ENCODE measurements at places on chromosomes 12 and 14. TPM values are rescaled to one million over a fixed set of nuclear protein-coding genes. Genes with fewer than 3 reads are reported as not detected.

- no peak for DNase-seq
Measured at GRCh38 chr12:57889500-57889989, 43.0 kb upstream of the CTDSP2 start.

- no peak for DNase-seq
Measured at GRCh38 chr14:34258318-34258717, 203.7 kb downstream of the SPTSSA start.

DNA sequence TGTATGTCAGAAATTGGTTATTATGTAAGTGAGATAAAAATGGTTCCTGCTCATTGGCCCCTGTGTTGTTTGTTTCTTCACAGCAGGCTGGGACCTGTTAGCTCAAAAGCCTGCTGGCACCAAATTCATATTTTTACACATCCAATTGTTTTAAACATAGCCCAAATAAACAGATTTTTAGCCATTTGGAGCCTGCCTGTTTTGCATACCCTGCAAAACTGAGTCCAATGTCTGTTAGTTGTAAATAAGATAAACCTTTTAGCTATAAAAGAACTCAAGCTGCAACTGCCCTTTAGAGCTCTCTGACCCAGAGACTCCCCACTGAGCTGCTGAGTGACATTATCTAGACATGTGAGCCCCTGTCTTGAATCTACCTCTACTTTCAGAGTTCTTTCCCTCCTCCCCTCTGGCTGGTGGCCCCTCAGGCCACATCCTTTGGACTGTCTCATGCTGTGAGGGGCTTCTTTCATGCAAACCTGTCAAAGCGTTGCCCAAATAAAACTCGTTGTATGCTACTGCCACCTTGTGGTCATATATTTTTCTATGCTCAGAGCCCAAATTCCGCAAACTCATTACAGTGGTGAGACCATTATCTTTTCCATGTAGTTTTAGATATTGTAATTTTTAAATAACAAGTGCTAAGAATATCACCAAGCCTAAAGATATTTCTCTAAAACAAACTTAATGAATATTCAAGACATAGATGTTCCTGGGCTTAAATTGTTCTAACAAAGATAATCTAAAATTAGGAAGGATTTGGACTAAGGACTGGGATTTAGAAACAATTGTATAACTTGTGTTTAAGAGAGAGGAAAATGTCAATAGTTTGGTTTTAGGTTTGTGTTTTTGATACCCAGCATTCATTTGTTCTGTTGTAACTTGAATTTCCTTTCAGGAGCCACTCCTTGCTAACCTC is 337.9 kb downstream of the AACS start:
- no peak for DNase-seq

GRCh38 chr12:75853626-75854025 is 177.9 kb downstream of the PHLDA1 start:
- DNase-seq: no peak

- no peak for DNase-seq
Measured at GRCh38 chr12:11718768-11719253, 69.3 kb downstream of the ETV6 start.

GRCh38 chr12:97778111-97778510 is 315.5 kb downstream of the RMST start:
- no peak for DNase-seq

- no peak for DNase-seq
Measured at GRCh38 chr12:92035477-92035876, 110.2 kb downstream of the BTG1 start.

DNA sequence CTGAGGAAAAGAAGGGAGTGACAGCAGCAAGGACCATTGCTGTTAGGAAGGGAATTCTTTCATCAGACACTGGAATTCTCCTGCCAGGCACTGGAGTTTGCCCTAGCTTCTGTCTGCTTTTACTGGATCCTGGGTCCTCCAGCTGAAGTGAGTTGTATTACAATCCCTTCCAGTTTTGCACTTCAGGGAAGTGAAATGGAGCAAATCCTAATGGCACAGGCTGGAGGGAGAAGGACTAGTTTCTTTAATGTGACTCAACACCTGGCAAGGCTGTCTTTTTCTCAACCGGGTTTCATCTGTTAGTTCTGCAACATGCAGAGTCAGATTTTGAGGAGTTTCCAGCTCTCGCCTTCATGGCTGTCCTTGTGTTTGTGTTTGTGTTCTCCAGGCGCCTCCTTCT is 45.8 kb downstream of the ETV6 start:
- DNase-seq: no peak

DNA sequence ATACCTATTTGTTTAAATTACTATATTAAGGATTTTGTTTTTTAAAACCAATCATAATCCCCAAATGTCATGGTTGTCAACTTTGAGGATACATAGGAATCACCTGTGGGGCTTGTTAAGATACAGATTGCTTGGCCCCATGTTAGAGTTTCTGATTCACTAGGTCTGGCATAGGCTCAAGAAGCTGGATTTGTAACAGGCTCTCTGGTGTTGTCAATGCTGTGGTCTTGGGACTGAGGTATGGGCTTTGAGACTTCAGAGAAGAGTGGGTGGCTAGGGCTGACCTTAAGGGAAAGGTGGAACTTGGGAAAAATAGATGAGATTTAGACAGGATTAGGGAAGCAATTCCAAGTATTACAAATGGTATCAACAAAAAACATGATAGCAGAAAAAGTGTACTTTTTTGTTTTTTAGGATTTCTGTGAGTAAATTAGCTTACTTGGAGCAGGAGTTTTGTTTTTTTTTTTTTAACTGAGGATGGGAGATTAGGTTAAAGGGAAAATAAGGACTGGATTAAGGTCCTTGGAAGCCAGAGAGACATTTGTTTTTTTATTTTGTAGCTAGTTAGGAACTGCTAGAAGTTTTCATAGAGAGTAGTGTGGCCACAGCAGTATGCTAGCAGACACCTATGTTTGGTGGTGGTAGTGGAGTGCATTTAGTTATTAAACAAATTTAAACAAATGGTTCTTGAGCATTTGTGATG is 88.6 kb downstream of the RAD51B start:
- no peak for DNase-seq

DNA sequence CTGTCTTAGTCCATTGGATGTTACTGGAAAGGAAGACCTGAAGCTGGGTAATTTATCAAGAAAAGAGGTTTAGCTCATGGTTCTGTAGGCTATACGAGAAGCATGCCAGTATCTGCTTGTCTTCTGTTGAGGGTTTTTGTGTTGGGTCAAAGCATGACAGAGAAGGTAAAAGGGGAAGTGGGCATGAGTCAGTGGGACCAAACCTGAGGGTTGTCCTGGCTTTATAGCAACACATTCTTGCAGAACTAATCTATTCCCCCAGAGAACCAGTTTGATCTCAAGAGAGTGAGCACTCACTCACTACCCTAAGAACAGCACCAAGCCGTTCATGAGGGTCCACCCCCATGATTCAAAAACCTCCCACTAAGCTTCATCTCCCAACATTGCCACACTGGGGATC is 19.0 kb upstream of the KRAS start:
- DNase-seq: no peak

- DNase-seq: no peak
Measured at GRCh38 chr12:25115677-25116076, 79.3 kb downstream of the DNAI7 start.

DNA sequence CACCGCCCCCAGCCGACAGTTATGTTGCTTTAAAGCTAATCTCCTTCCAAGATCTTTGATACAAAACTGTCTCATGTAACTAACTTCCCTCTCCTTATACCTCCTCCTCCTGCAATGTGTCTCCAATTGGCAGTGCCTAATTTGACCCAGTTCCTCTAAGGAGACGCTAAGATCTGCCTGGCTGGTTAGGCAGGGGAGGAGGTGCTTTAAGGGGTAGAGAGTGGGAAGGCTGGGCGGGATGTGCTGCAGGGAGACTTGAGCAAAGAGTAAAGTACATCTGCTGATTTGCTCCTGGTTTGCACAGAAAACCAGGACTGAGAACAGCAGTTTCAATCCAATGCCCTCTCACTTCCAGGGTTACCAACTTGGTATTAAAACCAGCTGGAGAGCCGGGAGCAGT is 7.4 kb upstream of the IKZF4 start:
- DNase-seq: no peak

- DNase-seq: no peak
Measured at GRCh38 chr14:67963960-67964812, 144.6 kb downstream of the RAD51B start.

GRCh38 chr14:89805501-89805900 is 149.0 kb downstream of the EFCAB11 start:
- DNase-seq: no peak

DNA sequence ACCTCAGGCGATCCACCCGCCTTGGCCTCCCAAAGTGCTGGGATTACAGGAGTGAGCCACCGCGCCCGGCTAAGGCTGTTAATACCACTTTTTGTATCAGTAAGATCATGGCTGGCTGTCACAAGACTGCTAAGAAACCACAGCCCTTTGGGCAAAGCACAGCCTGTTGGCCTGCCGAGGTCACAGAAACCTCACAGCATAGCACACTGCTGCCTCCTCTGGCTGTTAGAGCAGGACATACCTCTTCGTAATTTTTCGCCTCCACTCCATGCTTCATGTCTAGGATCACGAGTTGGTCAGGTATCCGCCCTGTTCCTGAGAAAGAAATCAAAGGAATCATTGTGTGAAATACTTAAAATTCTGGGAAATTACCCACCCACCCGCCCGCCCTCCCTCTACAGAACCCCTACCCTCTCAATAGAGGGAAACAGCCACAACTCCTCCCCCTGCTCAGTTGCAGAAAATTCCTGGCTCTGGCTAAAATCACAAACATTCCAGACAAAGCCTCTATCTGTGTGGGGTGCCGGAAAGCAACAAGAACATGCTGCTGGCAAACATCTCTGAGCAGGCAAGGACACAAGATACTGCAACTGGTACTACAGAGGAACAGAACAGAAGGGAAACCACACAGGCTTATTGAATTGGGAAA is 20.7 kb upstream of the NEK9 start:
- DNase-seq: no peak

- DNase-seq: no peak
Measured at GRCh38 chr14:67016856-67017255, 172.4 kb upstream of the GARIN2 start.

- no peak for DNase-seq
Measured at GRCh38 chr14:21840765-21841164, 167.1 kb upstream of the OR4E1 start.

GRCh38 chr12:102548543-102548942 is 68.2 kb upstream of the IGF1 start:
- DNase-seq: no peak

Gene KRT85
- not detected for total RNA-seq

Gene PTGER2
- total RNA-seq: 3.0 TPM

Gene PIANP
- total RNA-seq: 3.9 TPM

Gene LRRIQ1
- 9.7 TPM for total RNA-seq

Gene TEX22
- total RNA-seq: 0.76 TPM

Gene RNF212B
- not detected for total RNA-seq

Gene ARHGEF25
- 34.6 TPM for total RNA-seq

Gene PHLDA1
- total RNA-seq: 67.5 TPM
